PC-9 (cell line): ENCODE measurements at places on chromosomes 2 and 18. TPM values are rescaled to one million over a fixed set of nuclear protein-coding genes. Genes with fewer than 3 reads are reported as not detected.

SCYGR4 gene
- not detected in 2 replicates for total RNA-seq

LAPTM4A gene
- 96.6 and 125 TPM in 2 replicates for total RNA-seq

ZNF521 gene
- not detected in 2 replicates for total RNA-seq

GRCh38 chr2:149329489-149330126, 779 bp upstream of the LYPD6 start:
- DNase-seq: peak; percentile 36

DNA sequence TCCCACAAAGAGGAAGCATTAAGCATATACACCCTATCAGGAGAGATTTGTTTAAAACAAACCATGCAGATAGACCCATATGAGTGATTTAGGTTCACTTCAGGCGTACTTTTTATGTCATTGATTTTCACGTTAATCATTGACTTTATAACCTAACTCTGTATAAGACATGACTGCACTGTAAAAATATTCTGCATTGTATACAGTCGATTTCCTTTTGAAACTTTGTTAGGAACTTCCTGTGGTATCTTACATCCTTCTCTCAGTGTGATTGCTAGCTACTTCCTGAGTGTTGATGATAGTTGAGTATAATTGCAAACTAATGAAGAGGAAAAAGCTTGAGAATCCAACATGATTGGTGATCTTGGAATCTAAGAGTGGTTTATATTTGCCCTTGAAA, 69.4 kb downstream of the XIRP2 start:
- no peak for DNase-seq

DNA sequence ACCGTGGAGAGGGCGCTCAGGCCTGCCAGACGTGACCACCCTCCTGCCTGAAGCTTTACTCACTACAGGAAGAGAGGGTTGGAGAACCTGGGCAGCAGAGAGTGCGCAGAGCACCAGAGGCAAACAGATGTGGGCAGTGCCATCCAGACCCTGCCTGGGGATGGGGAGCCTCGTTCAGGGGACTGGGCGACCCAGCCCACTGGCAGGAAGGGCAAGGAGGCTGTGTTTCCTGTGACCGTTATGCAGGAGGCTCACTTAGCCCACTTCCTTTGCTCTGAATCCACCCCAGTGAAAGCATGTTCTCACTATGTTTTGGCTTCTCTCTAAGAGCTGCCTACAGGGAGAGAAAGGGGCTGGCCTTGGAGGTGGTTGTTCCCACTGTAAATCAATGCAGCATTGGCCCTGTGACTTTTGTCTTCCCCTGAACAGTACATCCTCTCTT, 23.0 kb upstream of the ACKR3 start:
- DNase-seq: no peak

GRCh38 chr18:58044370-58045241, 580 bp downstream of the NEDD4L start:
- peak; percentile 43 for DNase-seq

- DNase-seq: no peak
Measured at GRCh38 chr2:101094351-101094750, 56.8 kb downstream of the TBC1D8 start.

- no peak for DNase-seq
Measured at GRCh38 chr2:98828369-98828744, 97.4 kb upstream of the MGAT4A start.

- DNase-seq: no peak
Measured at GRCh38 chr2:118687698-118688097, 159.8 kb downstream of the EN1 start.

DNA sequence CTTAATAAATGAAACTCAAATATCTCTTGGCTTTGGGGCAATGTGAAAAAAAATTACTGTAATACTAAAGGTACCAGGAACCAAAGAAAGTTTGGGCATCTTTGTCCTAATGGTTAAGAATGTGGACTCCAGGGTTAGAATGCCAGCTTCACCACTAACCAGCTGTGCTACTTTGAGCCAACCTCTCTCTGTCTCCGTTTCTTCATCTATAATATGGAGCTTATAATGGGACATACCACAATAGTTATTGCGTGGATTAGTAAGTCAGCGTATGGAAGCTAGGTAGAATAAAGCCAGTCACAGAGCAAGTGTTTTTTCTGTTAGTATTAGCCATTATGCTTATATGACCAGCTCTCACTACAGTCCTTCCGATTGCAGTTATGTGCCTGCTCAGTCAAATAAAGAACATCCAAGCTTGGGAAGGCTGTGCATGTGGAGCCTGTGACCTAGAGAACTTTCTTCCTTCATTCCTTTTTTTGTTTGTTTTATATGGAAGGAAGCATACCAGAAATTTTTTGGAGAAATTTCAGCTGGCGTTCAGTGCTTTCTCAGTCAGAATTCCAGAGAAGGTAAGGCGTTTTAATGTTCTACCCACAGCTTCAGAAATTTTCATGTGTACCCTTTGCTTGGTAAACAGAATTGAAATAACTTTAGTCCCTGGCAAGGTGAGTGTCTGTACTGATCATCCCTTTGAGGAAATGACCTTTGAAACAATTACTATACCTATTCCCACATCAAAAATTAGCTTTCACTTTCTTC, 114.0 kb upstream of the RND3 start:
- peak; percentile 52 for DNase-seq

DNA sequence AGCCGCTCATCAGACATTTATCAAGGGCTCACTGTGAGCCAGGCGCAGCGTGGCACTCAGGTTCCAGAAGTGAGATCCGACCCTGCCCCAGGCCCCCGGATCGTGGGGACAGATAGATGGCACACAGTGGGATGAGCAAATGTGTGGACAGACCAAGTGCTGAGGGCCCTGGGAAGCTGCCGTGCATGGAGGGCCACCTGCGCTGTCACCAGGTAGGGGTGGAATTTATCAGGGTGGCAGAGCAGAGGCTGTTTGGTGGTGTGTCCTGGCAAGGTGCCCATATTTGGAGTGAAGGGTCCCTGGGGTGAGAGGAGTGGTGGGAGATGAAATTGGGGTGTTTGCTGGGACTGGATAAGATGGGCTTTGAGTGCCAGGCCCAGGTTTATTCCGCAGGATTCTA, 92.8 kb upstream of the HS6ST1 start:
- no peak for DNase-seq

DNA sequence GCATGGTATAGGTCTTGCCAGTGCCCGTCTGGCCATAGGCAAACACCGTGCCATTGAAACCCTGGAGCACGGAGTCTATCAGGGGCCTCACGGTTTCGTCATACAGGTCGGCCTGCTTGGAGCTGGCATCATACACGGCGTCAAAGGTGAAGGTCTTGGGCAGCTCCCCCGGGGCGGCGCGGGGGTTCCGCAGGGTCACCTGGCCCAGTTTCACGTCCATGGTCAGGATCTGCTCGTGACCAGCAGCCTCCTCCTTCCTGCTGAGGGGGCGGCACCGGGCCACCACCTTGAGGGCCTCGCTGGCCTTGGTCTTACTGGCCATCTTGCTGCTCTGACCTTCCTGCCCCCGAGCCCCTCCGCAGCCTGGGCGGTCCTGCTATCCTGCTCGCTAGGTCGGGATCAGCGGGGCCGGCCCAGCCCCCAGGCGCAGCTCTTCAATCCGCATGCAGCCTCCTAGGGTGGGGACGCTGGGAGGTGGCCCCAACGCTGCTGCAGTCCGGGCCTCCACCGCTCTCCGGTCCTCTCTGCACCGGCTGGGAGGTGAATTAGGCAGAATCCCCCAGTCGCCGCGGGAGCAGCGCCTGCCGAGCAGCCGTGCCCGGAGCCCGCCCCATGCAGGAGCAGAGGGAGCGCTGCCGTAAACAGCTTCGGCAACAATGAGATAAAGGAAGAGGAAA, 563 bp downstream of the KIF3C start:
- no peak for DNase-seq

- DNase-seq: peak; percentile 69
Measured at GRCh38 chr18:48028696-48029095, 98.2 kb upstream of the SMAD2 start.

DNA sequence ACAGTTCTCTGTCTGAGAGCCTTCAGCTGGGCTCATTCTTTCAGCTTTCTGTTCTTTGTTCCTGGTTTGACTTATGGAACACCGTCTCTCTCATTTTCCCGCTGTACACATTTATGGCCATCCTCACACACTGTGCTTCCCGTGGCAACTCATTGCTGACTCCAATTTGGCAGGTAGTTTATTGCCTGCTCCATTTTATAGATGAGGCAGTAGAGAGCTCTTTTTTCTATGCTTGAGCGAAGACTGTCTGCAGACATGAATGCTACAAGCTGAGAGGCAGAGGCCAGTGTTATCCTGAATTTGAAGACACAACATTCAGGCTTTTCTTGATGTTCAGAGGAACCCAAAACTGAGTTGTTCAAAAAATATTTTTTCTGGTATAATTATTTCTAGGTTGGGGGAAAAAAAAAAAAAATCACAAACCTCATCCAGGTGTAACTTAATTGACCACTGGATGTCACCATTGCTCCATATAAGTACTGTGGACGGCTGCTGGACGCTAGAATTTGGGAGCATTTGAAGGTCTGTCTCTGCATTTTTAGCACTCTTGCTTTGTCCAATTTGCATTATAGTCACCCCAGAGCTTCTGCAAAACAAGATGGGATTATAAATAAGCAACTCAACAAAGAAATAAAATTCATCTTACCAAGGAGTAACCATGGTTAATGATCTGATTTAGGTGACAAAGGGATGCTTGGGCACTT, 83.5 kb downstream of the HRH4 start:
- DNase-seq: no peak
